ENCODE measurements at places on chromosomes 12 and 14.

GRCh38 chr14:79871136-79871535 is 340.2 kb downstream of the DIO2 start:
- no peak for DNase-seq

DNA sequence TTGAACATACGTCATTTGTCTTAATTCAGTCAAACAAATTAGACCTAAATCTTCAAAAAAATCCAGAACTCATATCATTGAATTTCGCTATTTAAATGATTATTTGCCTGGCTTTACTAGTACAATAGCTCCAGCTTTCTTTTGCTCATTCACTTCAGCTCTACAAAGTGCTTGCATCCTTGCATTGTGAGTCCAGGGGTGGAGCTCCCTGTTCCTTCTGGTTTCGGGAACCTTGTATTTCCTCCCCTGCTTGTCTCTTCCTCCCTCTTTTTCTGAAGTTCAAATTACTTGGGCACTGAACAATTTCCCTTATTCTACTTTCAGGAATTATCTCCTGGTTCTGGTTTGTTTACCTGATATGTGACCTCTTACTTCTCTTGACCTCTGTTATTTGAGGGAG is 58.1 kb upstream of the KITLG start:
- DNase-seq = no peak

GRCh38 chr14:102909911-102910310 is 12.6 kb upstream of the AMN start:
- DNase-seq = no peak

- DNase-seq = no peak
These were observed 9.1 kb upstream of the CDC42BPB start for GRCh38 chr14:103066399-103066798.

DNA sequence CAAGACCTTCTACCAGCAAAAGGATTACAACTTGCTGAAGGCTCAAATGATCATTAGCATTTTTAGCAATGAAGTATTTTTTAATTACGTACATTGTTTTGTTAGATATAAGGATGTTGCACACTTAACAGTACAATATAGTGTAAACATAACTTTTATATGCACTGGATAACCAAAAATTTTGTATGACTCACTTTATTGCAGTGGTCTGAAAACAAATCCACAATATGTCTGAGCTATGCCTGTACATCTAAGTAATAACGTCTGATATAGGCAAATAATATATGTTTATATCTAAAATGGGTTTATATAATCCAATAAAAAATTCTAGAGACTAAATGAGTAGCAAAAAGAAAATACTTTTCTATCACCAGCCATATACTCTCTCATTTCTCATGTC is 10.6 kb downstream of the ANKS1B start:
- no peak for DNase-seq

GRCh38 chr12:54385251-54385914 is 850 bp upstream of the ZNF385A start:
- no peak for DNase-seq

- no peak for DNase-seq
These were observed 91.7 kb upstream of the BMP4 start for GRCh38 chr14:54048311-54048710.

GRCh38 chr14:85146779-85147178 is 383.2 kb upstream of the FLRT2 start:
- DNase-seq = no peak

DNA sequence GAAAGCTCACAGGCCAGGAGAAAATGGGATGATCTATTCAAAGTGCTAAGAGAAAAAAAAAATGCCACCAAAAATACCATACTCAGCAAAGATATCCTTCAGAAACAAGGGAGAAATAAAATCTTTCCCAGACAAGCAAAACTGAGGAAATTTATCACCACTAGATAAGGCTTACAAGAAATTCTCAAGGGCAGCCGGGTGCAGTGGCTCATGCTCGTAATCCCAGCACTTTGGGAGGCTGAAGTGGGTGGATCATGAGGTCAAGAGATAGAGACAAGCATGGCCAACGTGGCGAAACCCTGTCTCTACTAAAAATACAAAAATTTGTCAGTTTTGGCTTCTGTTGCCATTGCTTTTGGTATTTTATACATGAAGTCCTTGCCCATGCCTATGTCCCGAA is 48.2 kb downstream of the CRY1 start:
- no peak for DNase-seq

- DNase-seq = no peak
These were observed 212.1 kb upstream of the ARID2 start for GRCh38 chr12:45517381-45517780.

DNA sequence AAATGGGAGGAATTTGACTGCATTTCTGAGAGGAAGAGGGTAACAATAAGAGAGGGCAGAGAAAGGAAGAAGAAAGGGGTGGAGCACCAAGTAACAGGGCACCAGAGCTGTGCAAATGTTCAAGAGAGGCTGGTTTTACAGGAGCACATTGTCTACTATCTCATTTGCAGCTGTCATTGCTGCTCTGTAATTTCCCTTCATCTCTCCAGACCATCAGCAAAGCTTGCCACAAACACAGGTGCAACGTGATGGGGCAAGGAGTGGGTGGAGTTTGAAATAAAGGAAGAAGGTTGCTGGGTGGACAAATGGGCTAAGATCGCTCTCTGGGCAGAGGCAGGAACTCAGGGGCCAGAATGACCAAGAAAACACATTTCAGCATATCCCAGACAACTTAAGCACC is 47.9 kb upstream of the PLEKHG6 start:
- DNase-seq = no peak

- no peak for DNase-seq
These were observed 46.9 kb downstream of the KLRG1 start for GRCh38 chr12:9036227-9036626.

DNA sequence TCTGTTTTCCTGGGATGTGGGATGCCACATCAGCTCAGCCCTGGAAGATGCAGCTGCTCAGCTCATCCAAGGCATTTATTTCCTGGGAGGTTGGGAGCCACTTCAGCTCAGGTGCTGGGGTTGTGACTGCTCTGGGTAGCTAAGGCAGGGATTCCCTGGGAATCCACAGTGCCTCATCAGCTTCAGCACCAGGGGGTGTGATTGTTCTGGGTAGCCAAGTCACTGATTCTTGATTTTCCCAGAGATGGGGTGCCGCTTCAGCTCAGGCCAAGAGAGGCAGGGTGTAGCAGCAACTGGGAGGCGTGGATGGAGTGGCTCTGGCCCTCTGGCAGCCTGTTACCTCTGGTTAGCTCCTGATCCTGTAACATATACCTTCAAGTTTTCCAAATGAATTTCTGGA is 81.3 kb upstream of the PRMT8 start:
- DNase-seq = no peak

GRCh38 chr12:57541001-57541400 is 6.0 kb downstream of the DCTN2 start:
- DNase-seq = no peak

DNA sequence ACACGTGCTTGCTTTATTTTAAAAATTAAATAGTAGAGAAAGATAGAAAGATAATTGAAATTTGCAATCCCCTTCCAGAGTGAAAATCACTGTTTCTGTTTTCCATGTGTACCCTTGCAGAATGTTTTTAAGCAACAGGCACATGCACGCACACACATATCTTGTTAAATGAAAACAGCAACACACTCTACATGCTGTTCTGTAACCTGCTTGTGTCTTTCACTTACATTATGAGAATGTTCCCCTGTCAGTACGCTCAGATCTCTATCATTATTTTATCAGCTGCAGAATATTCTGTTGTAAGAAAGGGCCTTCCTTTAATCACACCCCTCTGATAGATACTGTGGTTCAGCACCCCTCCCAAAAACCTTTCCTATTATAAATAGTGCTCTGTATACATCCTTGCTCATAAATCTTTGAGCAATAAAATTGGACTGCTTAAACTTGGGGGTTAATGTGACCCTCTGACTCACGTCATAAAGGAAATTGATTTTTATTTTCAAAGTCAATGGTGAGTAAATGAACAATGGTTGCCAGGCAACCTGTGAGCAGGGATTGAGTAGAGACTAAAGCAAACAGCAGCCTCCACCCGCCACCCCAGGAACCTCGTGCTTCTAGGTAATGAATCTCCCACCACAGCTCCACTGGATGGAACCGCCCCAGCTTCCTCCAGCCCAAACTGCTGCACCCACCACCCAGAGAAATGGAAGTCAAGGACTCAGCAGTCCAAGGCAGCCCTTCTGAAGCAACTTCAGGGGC is 31.9 kb upstream of the CHGA start:
- no peak for DNase-seq

DNA sequence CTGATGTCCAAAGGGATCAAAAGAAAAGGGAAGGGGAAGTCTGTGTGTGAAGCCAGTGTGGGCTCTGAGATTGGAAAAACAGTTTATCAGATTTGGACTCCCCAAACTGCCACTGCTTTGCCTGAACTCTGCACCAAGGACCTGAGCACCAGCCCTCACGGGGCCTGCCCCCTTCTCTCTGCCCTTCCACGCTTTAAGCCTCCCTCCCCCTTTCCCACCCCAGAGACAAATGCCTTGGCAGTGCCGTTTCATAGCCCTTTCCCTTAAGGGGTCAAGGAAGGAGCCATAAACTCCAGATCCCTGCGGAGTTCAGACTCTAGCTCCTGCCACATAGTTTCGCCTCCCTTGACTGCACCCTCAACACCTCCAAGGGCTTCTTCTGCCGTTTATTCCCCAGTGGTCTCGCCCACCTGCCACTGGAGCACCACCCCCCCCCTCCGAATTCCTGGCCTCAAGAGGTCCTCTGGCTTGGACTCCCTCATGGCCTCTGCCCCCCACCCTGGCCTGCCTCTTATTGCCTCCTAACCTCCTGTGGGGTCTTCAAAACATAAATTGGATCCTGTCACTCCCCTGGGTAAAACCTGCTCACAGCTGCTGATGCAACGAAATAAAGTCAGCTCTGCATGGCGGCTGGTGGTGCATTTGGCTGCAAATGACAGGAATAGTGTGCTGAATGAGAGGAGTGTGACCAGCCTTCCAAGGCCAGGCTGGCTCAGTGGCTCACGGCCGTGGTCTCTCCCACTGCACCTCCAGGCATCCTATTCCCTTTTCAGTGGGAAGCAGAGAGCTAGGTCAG is 18.8 kb downstream of the SLC25A29 start:
- DNase-seq = no peak

GRCh38 chr14:35989736-35990135 is 163.6 kb downstream of the BRMS1L start:
- no peak for DNase-seq

GRCh38 chr12:17097674-17098073 is 491.7 kb upstream of the LMO3 start:
- no peak for DNase-seq

- DNase-seq = no peak
These were observed 866.0 kb upstream of the TMEM132C start for GRCh38 chr12:127401005-127401404.

DNA sequence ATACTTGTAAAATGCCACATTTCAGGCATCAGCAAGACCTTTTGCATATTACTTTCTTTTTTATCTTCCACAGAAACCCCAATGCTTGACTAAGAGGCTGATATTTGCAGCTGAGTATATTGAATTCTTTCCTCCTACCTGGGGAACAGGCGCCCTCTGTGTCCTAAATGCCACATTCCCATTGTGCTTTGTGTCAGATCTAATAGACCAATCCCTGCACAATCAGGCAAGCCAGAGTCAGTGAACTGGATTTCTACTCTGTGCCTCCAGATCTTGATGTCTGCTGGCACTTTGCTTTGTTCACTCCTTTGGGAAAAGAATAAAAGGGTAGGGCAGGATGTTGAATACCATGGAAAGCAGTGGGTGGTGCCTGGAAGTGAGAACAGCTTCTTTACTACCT is 22.4 kb upstream of the TAS2R42 start:
- DNase-seq = no peak

DNA sequence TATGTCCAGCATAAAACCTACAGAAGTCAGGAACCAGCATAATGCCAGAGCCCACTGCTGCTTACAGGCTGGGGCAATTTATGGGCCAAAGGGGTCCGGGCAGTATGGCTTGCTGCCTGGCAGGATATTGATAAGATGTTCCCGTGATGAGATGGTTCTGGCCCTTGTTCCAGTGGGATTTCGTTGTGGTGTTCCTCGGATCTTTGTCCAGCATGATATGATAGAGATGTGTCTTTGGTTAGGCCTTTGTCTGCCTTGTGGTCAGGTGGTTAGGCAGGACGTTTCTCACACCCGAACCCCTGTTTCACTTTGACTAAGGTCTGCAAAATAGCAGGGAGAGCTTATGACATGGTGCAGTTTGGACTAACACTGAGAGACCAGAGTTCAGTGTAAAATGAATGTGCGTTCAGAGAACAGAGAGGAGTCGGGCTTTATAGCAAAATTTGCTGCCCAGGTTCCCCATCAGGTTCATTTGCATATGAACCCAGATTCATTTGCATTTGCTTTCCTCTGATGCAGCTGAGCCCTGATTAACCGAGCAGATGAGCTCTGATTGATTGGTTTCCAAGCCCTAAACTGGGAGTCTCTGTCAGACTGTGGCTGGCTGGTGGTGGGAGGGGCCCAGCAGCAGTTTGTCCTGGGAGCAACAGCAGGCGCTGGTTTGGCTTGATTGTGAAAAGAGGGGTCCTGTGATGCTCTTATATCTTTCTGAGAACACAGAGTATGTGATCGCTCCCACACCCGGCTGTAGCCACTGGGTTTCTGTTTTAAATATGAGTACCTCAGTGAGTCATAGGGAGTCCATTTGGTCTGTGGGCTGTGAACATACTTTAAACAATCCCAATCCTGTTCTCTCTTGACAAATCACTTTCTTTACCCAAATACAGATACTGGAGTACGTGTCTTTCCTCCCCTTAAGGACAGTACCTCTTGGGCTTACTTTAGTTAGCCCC is 156.3 kb upstream of the PZP start:
- DNase-seq = peak; percentile 1

GRCh38 chr12:93116632-93117031 is 187.5 kb upstream of the EEA1 start:
- no peak for DNase-seq

DNA sequence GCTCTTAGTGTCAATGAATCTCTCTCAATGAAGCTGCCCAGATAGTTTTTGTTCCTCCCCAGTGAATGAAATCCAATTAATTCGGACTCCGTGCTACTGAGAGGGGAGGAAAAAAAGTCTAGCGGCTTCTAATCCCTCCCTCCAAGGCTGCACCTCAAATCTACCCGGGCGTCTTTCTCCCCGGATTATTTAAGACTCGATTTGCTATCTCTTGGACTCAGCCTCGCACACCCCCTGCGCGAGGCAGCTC is 134 bp downstream of the DUSP6 start:
- no peak for DNase-seq

- DNase-seq = no peak
These were observed 751 bp downstream of the P3H3 start for GRCh38 chr12:6828781-6829535.

DNA sequence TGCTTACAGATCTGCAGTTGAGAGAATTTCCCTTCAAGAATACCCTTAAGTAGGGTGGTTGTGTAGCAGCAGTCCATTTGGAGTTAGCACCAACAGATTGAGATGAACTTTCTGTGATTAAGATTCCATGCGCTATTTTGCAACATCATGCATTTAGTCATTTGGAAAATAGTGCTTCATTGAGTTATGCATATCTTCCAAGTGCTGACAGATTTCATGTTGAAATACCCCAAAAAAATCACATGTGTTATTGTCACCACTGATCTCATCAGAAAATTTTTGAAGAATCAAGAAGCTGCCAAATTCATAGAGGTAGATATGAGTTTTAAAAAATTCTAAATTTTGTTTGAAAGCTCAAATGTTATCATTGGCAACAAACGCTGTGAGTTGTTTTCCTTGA is 35.5 kb upstream of the OSBPL8 start:
- no peak for DNase-seq

GRCh38 chr14:73757381-73757780 is 43.2 kb upstream of the PNMA1 start:
- DNase-seq = no peak
